HL-60 (cell line): ENCODE measurements at places on chromosomes 6 and 20.

- no peak for DNase-seq
These were observed 151.9 kb downstream of the CD83 start for GRCh38 chr6:14269436-14269835.

DNA sequence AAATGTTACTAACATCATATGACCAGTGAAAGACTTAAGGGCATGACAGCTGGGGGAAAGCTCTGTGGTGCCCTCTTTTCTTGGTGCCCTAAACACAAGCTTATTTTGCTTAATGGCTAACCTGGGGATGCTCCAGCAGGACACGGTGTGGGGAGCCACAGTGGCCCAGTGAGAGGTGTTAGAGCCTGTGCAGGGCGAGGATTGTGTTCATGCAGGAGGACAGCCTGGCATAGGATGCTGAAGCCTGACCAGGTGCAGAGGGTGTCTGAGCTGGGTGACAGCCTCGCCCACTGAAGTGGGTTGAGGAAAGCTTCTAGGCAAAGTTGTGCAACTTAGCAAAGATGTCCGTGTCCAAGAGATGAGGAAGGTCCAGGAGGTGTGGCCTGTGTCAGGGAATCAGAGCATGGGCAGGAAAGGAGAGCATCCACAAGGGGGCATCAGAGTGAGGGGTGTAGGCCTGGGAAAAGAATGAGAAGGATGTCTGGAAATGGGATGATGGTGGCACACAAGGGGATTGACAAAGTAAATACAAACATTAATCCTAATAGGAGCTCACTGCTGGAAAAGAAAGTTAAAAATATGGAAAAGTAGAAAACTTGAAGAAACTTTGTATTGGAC is 33.9 kb downstream of the SLC17A4 start:
- peak; percentile 47 for DNase-seq

- no peak for DNase-seq
These were observed 17.5 kb upstream of the SIRPA start for GRCh38 chr20:1877609-1878200.

GRCh38 chr6:101102702-101103101 is 221.6 kb upstream of the ASCC3 start:
- DNase-seq, result no peak
